ENCODE measurements at places on chromosomes 3 and 15.

GRCh38 chr3:175911937-175912336 is 1052.8 kb downstream of the NAALADL2 start:
- no peak for DNase-seq

DNA sequence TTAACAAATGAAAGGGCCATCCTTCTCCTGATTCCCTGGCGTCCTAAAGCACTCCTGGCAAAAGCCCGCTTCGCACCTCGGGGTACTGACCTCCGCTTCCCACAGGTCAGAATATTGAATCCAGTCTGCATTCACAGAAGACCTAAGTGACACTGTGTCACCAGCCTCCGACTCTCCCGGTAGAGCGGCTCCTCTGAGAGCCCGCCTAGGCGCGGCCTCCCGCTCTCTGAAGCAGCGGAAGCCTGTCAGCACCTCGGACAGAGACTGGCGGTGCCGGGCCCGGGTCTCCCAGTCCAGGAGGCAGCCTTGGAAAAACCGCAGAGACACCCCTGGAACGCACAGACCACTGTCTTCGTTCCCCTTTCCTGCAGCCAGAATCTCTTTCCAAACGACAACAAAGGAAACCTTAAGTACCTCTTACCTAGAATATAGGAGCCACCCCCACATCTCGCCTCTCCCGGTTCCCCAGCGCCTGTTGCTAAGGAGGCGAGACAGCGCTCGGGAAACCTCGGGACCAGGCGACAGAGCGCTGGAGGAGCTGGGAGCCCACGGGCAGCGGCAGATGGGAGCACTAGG is 1.2 kb downstream of the GABRB3 start:
- no peak for DNase-seq

DNA sequence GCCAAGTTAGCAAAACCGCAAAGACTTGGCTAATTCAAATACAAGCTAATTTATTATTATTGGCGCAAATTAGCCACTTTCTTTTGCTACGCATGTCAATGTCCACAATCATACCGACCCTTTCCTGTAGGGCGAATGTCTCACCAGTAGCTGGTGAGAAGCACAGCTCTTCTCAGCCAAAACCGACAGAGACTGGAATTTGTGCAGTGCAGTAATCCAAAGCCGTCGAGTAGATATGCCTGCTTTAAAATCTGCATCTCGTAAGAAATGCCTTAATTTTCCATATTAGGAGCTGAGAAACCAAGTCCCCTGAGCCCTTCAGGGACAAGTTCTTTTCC is 614 bp upstream of the MINDY2 start:
- no peak for DNase-seq

DNA sequence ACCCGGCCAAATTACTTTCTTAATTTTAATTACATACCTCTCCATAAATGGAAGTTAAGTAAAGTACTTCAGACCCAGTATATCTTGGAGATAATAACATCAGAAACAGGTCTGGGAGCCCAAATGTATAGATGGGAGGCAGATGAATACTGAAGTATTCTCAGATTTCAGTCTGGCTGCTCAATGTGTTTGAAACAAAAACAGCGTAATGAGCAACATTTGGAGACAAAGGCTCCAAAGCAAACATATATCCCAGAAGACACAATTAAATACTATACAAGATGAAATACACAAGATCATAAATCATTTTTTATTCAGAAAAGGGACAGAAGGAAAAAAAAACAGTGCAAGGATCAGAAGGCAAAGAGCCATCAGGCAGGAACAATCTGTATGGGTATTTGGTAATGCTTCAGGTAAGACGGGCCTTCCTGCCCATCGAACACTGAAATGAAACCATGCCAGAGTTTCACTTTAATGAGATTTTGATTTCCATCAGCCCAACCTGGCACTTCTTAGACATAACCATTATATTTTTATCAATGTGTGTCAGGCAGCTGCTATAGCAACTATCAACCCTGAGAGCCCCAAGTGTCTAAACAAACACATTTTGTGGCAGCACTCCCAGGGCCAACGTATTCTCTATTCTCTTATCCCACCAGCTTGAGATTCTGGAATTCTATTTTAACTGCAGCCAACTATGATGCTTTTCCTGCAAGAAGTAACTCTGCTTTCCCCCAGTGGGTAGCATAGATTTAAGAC is 210.8 kb downstream of the STT3B start:
- no peak for DNase-seq

DNA sequence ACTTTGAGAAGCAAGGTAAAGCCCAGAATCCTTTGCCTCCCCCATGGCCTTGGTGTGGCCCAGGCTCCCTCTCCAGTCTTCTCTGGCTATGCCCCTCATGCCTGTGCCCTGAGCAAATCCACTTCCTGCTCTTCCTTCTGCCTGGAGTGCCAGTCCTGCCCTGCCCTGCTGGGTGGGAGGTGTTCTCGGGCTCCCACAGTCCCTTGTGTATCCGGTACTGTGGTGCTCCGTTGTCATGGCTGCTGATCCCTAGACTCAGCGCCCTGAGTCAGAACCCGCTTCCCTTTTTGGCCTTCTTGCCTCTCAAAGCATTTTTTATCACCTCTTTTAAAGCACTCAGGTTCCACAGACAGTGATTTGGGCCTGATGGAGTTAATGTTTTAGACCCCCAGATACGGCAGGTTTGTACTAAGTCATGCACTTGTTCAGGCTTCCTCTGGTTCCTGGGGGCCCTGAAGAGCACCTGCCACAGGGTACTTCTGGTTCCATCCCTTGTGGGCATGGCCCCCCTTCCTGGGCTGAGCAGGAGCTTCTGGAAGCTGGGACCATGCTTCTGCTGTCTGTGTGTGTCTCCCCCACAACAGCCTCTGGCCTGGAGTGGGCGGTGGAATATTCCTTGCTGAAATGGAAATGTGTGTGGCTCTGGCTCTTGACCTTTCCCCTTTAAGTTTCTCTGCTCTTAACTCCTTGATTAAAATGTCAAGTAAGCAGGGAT is 29.6 kb upstream of the ADAMTS7 start:
- DNase-seq = no peak

DNA sequence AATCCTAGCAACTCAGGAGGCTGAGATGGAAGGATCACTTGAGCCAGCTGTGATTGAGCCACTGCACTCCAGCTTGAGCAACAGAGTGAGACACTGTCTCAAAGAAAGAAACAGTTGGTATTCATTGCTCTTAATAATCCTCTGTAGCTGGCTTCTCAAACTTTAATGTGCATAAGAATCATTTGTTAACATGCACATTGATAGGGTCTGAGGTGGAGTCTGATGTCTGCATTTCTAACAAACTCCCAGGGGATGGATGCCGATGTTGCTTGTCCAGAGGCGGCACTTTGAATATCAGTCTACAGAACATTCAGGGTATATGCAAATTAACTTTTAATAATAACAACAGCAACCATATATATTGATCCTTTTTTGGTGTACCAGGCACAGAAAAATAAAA is 39.9 kb downstream of the NKIRAS1 start:
- DNase-seq = no peak

- no peak for DNase-seq
These were observed 451.1 kb upstream of the KCNMB2 start for GRCh38 chr3:178084938-178085816.

- no peak for DNase-seq
These were observed 66.4 kb upstream of the GOLIM4 start for GRCh38 chr3:168162172-168162571.

GRCh38 chr3:153289334-153289808 is 127.3 kb downstream of the RAP2B start:
- no peak for DNase-seq

DNA sequence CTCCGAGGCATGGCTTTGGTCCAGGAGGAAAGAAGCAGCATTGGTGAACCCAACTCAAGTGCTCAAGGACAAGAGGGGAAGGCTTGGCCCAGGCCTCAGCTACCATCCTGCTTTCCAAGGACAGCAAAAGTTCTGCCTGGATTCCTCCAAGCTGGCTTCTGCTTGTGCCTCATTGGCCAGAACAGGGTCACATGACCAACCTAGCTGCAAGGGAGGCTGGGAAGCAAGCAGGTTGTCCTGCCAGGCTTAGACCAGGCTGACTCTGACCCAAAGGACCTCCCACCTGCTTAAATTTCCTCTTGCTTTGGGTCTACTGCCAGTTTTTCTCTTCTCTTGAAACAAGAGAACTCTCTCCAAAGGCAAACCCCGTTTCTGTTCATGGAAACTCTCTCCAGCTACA is 70.7 kb downstream of the RPN1 start:
- DNase-seq = no peak

- no peak for DNase-seq
These were observed 12.3 kb upstream of the DENND4A start for GRCh38 chr15:65804252-65804931.

- no peak for DNase-seq
These were observed 92.0 kb downstream of the GAP43 start for GRCh38 chr3:115715241-115715745.

- no peak for DNase-seq
These were observed 170.3 kb downstream of the SUCLG2 start for GRCh38 chr3:67484085-67484484.

- no peak for DNase-seq
These were observed 130.0 kb downstream of the ASB7 start for GRCh38 chr15:100732211-100733055.

GRCh38 chr3:128573707-128574162 is 76.9 kb downstream of the RPN1 start:
- no peak for DNase-seq

GRCh38 chr3:170055209-170055608 is 17.4 kb downstream of the GPR160 start:
- DNase-seq = peak; percentile 1

DNA sequence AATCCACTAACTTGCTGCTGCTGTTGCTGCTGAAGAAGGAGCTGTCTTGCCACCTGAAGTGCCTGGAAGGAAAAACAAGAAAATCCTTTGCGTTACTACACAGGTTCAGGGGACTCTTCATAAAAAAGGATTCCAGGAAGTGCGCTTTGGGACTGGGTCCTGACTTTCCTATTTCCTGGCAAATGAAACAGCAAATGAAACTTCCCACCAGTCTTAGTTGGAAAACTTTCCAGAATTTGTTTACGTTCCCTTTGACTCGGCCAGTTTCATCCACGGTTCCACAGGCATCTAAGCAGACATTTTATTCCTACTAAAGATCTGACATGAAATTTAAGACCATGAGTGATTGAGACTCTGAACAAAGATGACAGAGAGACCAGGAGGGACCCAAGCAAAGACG is 471.0 kb downstream of the FOXP1 start:
- no peak for DNase-seq

DNA sequence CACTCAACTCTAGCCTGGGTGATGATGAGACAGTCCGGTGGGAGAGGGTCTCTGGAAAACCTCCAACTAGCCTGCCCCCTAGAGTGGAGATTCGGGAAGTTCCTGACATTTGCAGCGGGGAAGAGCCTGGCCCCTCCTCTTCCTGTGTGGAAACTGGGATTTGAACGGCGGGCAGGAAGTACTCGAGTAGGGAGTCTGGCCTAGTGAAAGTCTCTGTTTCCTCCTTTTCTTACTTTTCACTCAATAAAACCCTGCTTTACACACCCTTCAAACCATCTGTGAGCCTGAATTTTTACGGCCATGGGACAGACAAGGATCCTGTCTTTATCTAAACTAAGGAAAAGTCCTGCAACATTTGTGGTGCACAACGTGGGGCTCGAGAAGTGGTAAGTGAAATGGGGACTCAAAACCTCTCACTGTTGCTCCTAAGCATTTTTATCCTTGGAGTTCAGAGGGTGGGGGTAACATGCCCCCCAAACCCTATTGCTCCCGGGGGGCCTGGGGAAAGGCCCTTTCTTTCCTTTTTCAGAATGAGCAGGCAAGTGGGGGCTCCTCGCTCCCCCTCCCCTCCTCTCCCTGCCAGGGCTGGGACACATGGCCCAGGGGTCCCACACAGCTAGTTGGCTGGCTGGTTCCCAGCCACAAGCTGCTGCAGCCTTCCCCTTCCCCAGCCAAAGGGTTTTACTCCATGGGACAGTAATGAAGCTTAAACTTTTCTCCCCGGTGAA is 224.7 kb upstream of the GBE1 start:
- DNase-seq = no peak

- peak; percentile 33 for DNase-seq
These were observed 111.7 kb downstream of the LMLN start for GRCh38 chr3:198071602-198072287.

- no peak for DNase-seq
These were observed 23.5 kb upstream of the SLC4A7 start for GRCh38 chr3:27507515-27508266.

- no peak for DNase-seq
These were observed 280.7 kb upstream of the ARHGEF26 start for GRCh38 chr3:153840487-153840886.

DNA sequence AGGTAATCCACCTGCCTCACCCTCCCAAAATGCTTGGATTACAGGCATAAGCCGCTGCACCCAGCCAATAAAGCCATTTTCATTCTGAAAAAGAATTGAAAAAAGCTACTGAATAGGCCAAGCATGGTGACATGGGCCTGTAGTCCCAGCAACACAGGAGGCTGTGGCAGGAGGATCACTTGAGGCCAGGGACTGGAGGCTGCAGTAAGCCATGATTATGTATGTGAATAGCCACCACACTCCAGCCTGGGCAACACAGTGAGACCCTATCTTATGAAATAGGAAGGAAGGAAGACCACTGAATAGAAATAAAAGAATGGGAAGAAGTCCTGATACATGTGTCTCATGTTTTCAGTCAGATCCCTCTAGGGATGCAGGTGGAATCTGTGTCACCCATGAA is 36.0 kb upstream of the SEMA4B start:
- DNase-seq = no peak

DNA sequence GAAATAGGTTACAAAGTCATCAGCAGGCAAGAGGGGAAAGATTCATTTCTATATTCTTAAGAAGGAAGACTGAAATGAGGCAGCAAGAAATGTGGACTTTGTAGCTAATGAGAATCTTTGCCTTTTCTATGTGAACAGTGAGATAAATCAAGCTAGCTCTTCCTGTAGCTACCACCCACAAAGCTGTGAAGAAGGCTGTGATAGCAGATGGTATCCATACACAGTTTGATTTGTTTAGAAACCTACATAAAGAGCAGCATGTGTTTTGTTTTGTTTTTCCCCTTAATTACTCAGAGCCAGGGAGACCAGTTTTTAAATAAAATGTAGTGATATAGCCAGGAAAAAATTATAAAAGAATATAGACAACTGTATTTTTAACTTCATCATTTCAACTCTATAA is 45.5 kb downstream of the TEX9 start:
- no peak for DNase-seq

GRCh38 chr3:154792828-154793227 is 287.3 kb upstream of the MME start:
- DNase-seq = no peak

DNA sequence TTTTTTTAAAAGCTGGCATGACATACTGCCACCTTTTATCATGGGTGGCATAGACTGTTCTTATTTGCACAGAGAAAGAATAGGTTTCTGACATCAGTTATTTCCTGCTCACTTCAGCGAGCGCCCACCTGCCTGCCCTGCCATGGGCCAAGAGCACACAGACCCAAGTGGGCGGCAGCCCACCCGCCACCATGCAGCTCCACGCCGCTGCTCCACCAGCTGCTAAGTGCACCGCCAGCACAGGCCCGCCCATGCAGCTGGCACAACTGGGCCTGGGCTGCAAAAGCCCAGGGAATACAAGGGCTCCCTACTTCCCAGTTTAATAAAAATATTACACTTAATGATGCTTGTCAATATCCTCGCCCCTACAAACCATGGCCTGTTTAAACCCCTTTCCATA is 15.4 kb downstream of the ZNF148 start:
- no peak for DNase-seq

- no peak for DNase-seq
These were observed 236.3 kb downstream of the NFKBIZ start for GRCh38 chr3:102085431-102086176.

Data from stimulated activated CD4-positive, alpha-beta T cell treated with anti-CD3 and anti-CD28 coated beads, Interleukin-12 subunit alpha, Interleukin-12 subunit beta, amount 100 ng/mL, for 24 hours (primary cell).